ENCODE measurements at places on chromosomes 3 and 15. TPM values are rescaled to one million over a fixed set of nuclear protein-coding genes. Genes with fewer than 3 reads are reported as not detected.

- peaks cover 44% of the 10 kb centered on the region for H3K4me1 ChIP-seq
- no peak overlapping the region for H3K27ac ChIP-seq
- DNase-seq: no peak
- H3K27me3 ChIP-seq: peaks cover 21% of the 10 kb centered on the region
- H3K36me3 ChIP-seq: no peaks in the 10 kb centered on the region
- H3K4me3 ChIP-seq: no peak overlapping the region
These were observed 1.0 kb downstream of the SEMA3B start for GRCh38 chr3:50269977-50270413.

DNA sequence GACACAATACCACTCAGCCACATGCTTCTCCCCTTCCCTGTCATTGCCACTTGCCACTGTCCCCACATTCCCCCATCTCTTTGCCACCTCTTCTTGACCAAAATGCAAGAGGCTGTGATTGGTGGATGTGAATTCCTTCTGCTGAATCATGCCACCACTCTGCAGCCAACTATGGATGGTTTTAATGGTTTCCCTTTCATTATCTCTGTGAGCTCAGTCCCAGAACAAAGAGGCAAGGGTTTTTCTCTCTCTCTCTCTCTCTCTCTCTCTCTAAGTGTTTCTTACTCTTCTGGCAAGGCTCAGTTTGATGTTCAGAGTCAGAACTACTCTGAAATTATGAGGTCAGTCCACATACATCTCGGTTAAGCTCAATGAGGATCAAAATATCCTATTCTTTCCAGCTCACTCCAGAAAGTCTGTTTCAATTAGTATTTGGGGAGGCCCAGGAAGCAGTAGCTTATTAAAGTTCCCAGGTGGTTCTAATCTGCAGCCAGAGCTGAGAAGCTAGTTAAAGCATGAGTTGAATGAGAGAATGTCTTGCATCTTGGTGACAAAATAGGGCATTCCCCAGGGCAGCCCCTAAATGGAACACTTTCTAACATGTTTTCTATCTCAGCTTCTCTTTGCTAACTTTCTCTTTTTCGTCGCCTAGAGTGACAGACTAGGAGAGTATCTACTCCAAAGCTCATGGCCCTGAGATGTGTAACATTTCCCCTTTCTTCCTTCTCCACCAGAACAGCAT lies 8.5 kb upstream of the ILDR1 start:
- no peaks in the 10 kb centered on the region for H3K4me1 ChIP-seq
- no peaks in the 10 kb centered on the region for H3K36me3 ChIP-seq
- H3K4me3 ChIP-seq: no peak overlapping the region
- no peaks in the 10 kb centered on the region for H3K27me3 ChIP-seq
- DNase-seq: no peak

DNA sequence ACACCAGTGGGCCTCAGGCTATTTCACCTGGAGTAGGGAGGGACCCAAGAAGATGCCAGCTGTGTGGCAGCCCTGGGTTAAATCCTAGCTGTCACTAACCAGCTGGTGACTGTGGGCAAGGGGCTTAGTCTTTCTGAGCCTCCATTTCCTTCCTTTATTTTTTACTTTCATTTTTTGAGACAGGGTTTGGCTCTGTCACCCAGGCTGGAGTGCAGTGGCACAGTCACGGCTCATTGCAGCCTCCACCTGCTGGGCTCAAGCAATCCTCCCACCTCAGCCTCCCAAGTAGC lies 108.0 kb upstream of the SMAD3 start:
- no peaks in the 10 kb centered on the region for H3K27me3 ChIP-seq
- no peak overlapping the region for H3K27ac ChIP-seq
- no peaks in the 10 kb centered on the region for H3K4me1 ChIP-seq
- no peaks in the 10 kb centered on the region for H3K36me3 ChIP-seq

Gene GPR62
- total RNA-seq: 0.38 TPM

DNA sequence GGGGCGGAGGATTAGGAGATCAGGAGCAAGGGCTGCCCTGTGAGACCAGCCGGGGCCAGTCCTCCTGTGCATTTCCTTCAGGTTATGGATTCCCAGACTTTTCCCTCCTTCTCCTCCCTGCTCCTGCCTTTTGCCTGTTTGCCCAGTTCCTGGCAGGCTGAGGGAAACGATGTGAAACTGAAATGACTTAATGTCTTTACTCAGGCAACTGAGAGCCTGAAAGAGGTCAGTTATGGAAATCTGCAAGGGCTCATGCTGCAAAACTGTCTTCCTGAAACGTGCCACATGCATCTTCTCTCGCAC lies 57.2 kb downstream of the MESD start:
- no peak overlapping the region for H3K4me3 ChIP-seq
- DNase-seq: no peak
- no peaks in the 10 kb centered on the region for H3K36me3 ChIP-seq
- H3K27me3 ChIP-seq: no peaks in the 10 kb centered on the region

DNA sequence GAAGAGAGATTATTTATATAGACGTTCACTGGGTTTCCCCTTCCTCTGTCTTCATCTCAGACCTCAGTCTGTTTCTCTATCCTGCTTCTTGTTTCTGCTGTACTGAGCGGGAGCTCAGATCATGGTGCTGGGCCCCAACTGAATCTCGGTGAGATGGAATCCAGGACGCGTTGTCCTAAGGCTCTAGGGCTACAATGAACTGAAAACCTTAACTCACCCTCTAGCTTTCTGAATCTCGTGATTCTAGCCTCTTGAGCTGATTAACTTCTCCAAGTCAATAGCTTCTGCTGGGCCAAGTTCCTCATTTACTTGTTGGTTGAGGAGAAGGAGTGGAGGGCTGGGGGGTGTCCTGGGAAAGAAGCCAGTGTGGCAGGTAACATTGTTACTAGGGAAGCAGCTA lies 32.7 kb upstream of the MAP3K13 start:
- no peak for DNase-seq
- no peaks in the 10 kb centered on the region for H3K27me3 ChIP-seq
- H3K27ac ChIP-seq: no peak overlapping the region
- H3K4me3 ChIP-seq: no peak overlapping the region
- no peaks in the 10 kb centered on the region for H3K36me3 ChIP-seq

DNA sequence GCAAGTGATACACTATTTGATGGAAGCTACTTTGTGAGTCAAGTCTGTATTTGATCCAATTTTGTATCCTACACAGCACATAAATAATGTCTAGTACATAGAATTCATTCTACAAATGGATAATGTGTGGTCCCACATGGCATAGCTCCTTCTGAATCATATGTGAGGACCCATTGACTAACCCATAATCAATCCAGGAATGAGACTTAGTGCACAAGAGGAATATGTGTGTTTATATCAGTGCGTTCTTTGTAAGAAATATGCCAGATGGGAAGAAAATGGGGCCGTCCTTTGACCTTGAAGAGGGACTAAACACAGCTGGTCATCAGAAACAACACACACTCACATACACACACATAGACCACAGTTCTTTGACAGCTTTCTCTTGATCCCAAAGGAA lies 282.7 kb upstream of the SEMA6D start:
- H3K27ac ChIP-seq: no peak overlapping the region
- H3K36me3 ChIP-seq: no peaks in the 10 kb centered on the region
- no peaks in the 10 kb centered on the region for H3K4me1 ChIP-seq
- H3K27me3 ChIP-seq: no peaks in the 10 kb centered on the region

All from GM23338 (cell line).